Activated T-cell treated with anti-CD3 and anti-CD28 coated beads for 1 hour (primary cell): ENCODE measurements at places on chromosomes 2 and 18.

DNA sequence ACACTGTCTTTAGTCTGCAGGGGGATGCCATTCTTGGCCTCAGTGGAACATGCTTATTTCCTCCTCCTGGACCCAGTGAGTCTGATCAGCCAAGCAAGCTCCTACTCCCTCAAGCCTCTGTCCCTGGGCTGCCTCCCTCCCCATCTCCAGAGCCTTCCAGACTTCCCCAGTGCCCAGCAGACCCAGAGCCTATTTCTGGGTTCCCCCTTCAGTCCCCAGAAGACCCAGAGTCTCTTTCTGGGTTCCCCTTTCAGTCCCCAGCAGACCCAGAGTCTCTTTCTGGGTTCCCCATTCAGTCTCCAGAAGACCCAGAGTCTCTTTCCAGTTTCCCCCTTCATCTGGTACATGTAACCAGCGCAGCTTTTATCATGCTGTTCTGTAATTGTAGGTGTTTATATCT lies 17.0 kb upstream of the PKDCC start:
- no peak for DNase-seq

- DNase-seq, result no peak
Measured at GRCh38 chr2:242056026-242056425, 186.5 kb downstream of the RTP5 start.

- DNase-seq, result no peak
Measured at GRCh38 chr2:154289870-154290269, 408.6 kb upstream of the KCNJ3 start.

DNA sequence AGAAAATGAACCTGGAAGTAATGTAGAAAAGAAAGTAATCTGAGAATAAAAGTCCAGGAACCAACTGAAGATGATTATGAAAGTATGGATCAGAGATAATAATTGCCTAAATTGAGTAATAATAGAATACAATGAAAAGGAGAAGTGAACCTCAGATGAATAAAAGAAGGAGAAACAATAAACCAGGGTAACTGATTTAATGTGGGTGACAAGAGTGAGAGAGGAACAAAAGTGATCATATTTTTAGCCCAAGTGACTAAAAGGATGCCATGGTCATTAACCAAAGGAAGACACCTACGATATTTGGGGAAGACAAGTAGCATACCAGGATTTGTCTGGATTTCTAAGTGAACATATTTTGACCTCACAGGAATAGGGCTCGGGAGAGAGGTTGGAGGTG lies 600.6 kb downstream of the RNF144A start:
- DNase-seq, result no peak

DNA sequence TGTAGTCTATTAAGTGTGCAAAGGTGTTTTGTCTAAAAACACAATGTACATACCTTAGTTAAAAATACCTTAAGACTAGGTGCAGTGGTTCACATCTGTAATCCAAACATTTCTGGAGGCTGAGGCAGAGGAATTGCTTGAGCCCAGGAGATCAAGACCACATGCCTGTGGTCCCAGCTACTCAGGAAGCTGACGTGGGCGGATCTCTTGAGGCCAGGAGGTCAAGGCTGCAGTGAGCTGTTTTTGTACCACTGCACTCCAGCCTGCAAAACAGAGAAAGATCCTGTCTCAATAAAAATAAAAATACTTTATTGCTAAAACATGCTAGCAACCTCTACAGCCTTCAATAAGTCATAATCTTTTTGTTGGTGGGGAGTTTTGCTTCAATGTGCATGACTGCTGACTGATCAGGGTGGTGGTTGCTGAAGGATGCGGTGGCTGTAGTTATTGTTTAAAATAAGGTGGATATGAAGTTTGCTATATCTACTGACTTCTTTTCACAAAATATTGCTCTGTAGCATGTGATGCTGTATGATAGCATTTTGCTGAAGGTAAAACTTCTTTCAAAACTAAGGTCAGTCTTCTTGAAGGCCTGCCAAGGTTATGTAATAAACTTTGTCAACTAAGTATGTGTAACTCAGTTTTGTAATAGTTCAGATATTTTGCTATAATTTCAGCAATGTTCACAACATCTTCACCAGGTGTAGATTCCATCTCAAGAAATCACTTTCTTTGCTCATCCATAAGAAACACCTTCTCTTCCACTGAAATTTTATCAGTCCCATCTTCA lies 1238.0 kb upstream of the NRXN1 start:
- DNase-seq, result no peak

GRCh38 chr2:128154225-128154624 lies 63.2 kb downstream of the UGGT1 start:
- DNase-seq, result no peak

DNA sequence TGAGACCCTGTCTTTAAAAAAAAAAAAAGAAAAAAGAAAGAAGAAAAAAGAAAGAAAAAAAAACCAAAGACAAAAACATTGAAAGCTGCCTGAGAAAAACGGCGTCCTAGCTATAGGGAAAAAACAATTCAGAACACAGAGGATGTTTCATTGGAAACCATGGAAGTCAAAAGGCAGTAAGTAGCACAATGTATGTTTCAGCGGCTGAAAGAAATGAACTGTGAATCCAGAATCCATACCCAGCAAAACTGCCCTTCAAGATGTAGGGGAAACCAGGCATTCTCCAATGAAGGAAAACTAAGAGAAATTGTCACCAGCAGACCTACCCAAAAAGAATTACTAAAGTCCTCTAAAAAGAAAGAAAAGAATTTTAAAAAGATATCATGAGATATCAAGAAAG lies 27.6 kb downstream of the EVA1A start:
- DNase-seq, result no peak

DNA sequence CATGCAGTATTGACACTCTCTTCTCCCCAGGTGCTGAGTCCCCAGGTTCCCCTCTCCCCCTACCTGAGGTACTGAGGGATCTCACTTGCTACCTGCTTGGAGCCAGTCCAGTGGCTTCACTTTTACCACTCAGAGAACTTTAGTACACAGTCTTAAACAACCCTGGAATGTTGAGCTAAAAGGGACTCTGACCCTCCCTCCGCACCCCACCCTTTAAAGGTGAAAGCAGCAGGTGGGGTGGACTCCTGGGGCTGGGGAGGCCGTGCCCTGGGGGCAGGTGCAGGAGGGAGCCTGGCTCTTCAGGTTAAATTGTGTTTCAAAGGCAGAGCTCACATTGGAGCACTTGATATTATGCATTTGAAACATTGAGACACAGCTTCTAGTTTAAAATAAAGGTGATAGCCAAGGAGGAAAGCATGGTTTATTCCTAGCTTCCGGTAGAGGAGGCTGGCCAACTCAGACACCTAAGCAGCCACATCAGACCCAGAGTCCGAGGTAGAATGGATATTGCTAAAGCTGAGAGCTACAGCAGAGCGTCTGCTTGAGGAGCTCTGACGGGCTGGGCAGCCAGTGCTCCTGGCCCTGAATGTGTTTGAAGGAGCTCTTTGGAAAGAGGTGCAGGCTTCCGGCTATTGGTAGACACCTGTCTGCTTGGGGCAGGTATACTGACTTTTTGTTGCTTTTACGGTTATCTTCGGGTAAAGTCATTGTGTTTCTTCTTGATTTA lies 196.4 kb downstream of the AGAP1 start:
- DNase-seq, result no peak

DNA sequence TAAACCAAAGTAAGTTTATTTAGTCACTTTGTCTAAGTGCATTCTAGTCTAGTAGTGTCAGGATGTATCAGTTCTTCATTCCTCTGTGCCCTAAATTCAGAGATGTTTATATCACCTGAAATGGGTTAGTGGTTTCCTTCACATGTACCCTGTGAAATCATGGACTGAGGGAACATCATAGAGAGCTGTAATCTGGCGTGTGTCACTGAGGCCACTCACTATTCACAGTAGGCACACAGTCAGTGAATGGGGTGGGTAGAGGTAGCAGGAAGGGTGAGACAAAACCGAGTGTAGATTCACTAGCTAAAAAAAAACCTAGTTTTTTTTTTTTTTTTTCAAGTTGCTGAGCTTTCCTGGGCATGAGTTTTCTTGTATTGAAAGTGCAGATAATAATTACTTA lies 5.6 kb downstream of the KIF5C start:
- no peak for DNase-seq

GRCh38 chr18:10330428-10330827 lies 124.0 kb upstream of the APCDD1 start:
- DNase-seq, result no peak

GRCh38 chr2:177405029-177405692 lies 12.6 kb downstream of the AGPS start:
- no peak for DNase-seq

DNA sequence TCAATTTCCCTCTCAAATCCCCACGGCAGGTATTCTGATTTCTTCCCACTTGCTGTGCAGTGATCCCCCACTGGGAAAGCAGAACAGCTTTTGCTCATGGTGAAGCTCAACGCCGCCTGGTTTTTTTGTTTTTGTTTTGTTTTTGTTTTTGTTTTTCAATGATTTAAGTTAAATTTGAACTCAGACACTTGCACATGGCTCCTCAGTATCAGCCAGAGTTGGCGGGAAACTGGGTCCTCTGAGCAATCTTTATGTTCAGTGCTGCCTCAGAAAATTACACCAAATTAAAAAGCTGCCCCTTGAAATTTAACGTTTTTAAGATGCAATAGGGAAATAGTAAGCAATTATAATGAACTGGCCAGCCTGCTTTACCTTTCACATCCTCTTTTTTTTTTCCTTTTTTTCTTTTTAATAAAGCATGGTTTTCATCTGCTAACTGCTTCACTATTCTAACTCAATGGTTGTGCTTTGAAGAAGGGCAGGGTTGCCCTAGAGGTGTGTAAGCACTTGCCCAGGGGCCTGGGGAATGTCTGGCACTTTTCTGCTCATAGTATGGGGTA lies 277.0 kb upstream of the HNRNPA3 start:
- no peak for DNase-seq

- no peak for DNase-seq
Measured at GRCh38 chr2:218074031-218074430, 5.0 kb downstream of the RUFY4 start.

GRCh38 chr2:202847693-202848524 lies 23.7 kb downstream of the ICA1L start:
- no peak for DNase-seq

- no peak for DNase-seq
Measured at GRCh38 chr2:113164930-113165585, 8.7 kb upstream of the PSD4 start.

DNA sequence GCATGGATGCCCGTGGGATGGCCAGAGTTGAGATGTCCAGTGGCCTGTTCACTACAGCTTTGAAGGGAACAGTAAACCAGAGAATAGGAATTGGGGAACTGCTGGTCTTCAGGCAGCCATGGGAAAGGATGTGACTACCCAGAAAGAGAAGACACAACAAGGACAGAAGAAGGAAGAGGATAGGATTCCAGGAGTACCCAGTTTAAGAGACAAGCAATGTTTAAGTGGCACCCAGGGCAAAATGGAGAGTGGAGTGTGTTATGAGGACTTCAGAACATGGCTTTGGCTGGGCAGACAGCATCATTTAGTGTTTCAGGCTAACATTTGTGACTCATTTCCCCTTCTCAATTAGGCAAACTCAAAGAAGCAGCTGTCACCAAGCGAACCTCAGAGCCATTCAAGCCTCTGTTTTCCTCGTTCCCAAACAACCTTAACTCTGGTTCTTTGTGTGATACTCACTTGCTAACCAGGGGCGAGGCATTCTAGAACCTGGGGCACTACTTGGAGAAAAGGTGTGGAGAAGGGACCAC lies 4.0 kb upstream of the FAM124B start:
- no peak for DNase-seq

DNA sequence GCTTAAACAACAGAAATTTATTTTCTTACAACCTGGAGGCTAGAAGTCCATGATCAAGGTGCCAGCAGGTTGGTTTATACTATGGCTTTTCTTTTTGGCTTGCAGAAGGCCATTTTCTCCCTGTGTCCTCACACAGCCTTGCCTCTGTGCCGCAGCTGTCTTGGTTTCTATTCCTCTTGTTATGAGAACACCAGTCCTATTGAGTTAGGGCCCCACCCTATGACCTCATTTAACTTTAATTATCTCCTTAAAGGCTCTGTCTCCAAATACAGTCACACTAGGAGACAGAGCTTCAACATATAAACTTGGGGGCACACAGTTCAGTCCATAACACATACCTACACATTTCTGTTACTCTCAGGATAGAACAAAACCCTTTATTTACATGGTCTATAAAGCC lies 17.3 kb upstream of the RHOB start:
- DNase-seq, result no peak

DNA sequence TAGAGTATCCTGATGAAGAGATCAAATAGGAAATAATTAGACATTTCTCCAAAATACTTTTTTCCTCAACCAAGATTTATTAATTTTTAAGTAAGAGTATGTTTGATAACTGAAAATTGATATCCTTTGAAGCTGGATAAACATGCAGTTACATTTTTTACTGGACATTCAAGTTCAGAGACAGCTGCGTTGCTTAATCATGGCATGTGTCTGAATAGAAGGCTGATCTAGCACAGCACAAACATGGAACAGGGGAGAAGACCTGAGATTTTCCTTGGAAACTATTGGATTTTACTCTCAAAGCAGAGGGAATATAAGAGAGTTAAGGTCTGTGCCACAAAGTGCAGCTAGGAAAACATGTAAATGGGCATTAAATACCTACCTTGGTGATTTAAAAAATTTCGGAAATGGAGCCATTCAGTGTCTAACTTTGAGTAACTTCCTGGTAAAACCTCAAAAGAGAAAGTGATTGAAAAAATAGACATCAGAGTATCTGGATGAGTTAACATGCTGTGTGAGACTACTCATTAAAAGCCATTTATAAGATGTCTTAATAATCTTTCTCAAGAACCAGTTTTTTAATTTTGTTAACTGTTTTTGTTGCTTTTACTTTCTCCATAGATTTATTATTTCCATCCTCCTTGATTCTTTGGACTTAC lies 31.8 kb downstream of the CRIM1 start:
- no peak for DNase-seq

DNA sequence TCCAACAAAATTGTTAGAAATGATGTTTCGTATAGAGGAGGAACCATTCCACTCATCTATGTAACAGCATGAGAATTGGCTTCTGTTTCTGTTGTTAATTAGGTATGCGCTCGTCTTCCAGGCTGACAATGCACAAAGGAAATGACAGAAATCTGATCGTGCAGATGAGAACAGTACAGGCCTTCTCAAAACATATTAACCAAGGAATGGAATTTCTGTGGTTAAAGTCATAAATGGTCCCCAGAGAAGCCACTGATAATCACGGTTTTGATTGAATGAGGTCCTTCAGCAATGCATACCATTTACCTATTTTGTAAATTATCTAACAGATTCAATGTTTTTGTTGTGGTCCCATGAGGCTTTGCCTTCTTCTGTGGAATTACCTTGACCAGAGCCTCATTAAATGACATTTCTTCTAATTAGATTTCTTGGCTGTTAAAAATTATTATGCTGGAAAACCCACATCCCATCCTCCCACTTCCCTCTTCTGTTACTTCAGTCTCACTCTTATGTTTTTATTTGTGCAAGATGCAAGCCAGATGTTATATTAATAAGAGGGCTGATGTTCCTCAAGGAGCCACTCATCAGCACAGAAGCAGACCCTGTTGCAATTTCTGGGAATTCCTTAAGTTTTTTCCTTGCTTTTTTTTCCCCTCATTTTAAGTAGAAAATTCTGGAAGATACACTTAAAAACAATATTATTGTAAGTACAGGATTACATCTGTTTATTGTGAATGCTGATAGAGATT lies 395.8 kb downstream of the PID1 start:
- no peak for DNase-seq
